ENCODE measurements at places on chromosomes 1 and 21. TPM values are rescaled to one million over a fixed set of nuclear protein-coding genes. Genes with fewer than 3 reads are reported as not detected.

- DNase-seq: peak; percentile 60
Observed at GRCh38 chr1:24966724-24967346, 36.8 kb upstream of the RUNX3 start.

- no peak for DNase-seq
Observed at GRCh38 chr1:87115891-87116290, 201.5 kb downstream of the HS2ST1 start.

Gene LMNA
- 638 TPM for total RNA-seq

- no peak for DNase-seq
Observed at GRCh38 chr1:101073836-101074235, 48.3 kb upstream of the DPH5 start.

DNA sequence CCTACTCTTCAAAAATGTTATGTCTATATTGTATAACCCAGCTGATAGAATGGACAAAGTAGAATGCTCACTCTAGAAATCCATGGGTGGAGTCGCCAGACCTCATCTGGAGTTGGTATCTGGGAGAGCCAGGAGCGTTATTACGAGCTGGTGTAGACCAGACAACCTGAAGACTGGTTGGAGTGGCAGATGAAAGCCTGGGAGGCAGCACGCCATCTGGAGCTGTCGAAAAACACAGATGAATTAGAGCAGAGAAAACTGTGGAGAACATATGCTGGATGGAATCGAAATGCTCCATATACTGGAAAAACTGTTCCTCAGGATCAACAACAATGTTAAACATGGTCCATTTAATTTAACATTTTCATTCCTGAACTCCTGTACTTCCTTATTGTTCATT, 333.6 kb downstream of the KCTD3 start:
- DNase-seq: no peak

DNA sequence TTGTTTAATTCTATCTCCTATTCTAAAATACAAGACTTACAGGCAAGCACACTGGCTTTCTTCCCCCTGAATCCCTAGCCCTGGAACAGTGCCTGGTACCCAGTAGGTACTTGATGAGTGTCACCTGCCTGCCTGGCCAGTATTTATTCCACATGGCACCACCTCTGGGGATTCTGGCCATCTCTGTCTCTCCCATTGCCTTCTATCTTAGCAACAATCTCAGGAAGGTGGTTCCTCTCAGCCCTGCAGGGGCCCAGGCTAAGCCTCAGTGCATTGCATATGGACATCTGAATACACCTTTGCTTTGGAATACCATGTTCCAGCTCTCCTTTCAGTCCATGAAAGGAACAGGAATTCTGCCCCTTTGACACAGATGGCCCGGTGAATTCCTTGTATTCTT, 81.0 kb downstream of the HIVEP3 start:
- no peak for DNase-seq

DNA sequence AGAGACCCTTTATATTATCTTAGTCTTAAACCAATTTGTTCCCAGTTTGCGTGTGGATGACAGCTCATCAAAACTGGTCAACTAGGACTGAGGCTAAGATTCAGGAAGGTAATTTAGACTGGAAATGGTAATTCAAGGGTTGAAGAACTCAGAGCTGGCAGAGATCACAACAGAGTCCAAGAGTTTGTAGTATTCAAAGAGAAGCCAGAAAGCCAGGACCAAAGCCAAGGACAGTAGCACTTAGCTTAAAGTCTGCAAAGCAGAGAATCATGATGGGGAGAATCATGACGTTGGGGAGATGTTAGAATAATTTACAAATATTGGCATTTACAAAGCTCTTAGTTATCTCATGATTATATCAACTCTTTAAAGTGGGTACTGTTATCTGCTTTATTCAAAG, 32.6 kb downstream of the RNF11 start:
- no peak for DNase-seq

- DNase-seq: no peak
Observed at GRCh38 chr21:38447611-38448010, 50.7 kb downstream of the ERG start.

DNA sequence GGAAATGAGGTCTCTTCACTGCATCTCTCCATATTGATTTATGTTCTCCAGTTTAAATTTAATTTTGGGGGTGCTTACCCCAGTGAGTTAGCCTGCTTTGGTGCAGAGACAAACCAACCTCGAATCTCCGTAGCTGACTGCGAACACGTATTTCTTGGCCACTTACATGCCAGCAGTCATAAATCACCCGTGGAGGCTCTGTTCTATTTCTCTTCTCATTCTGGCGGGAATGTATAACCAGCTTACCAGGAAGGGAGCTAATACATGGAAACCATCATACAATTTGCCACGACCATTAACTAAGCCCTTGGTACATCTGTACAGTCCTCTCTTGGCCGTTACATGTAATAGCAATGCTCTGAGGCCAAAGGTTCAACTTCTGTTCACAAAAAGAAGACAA, 148.0 kb downstream of the PLA2G4A start:
- no peak for DNase-seq

GRCh38 chr1:230303822-230304221, 122.3 kb downstream of the PGBD5 start:
- peak; percentile 38 for DNase-seq

GRCh38 chr21:37367336-37367702, 746 bp downstream of the DYRK1A start:
- no peak for DNase-seq

- no peak for DNase-seq
Observed at GRCh38 chr1:201598396-201598795, 59.5 kb downstream of the NAV1 start.

DNA sequence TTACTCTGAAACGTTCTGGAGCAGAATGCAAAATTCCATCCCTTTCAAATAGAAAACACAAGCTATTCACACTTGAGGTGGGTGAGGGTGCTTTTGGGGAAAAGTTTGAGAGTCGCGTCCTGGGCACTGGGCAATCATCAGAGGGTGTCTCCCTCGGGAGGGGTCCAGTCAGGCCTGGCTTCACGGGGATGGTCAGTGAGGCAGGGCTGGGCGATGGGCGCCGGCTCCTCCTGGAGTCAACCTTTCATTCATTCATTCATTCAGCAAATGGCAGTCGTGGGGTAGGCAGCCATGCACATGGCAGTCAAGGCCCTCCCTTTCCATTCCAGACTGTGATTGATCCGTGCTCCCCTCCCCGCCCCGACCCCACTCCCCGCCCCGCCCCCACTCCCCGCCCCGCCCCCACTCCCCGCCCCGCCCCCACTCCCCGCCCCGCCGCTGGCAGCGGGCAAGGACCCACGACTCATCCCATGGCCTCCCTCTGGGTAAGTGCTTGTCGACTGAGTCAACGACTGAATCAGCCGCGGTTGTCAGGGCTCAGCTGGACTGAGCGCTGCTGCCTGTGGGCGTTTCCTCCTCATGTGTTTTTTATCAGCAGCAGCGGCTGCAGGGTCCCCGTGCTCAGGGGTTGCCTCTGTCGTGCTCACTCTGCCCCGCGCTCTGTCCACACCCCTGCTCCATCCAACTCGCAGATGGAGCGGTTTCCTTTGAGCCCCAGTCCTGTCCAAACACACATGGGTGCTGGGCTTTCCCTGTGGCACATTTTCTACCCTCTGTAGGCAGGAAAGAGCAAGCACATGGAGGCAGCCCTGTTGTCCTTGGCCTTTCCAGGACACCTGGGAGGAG, 12.5 kb upstream of the SPSB1 start:
- DNase-seq: peak; percentile 84

GRCh38 chr1:64948905-64949833, 17.2 kb downstream of the JAK1 start:
- DNase-seq: peak; percentile 74

DNA sequence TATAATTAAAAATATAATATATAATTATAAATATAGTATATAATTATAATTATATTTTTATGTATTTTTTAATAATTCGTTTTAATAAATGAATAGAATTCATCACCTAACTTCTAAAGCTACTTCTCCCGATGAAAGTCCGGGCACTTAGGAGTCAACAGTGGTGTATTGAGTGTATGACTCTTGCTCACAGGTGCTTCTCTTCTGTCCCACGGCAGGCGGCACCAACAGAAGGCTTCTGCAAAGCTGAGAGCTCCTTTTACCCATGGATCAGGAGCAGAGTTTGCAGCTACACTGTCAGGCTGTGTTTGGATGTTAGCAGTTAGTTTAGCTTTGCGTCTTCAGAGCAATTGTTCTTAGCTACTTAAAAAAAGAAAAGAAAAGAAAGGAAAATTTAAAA, 122.4 kb downstream of the LIPI start:
- DNase-seq: no peak

DNA sequence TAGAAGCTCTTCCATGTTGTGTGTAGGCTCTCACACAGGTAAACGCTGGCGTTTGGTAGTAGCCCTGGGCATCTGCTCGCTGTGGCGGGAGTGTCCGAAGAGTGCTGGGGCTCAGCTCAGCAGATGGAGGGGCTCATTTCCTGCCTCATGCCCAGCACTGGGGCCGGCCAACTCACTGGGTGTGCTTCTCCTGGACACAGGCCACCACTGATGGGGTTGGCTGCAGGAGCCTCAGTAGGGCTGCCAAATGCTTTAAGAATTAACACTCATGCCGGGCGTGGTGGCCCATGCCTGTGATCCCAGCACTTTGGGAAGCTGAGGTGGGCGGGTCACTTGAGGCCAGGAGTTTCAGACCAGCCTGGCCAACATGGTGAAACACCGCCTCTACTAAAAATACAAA, 20.9 kb downstream of the UQCRHL start:
- no peak for DNase-seq

- peak; percentile 88 for DNase-seq
Observed at GRCh38 chr1:16321176-16321867, 31.0 kb downstream of the FBXO42 start.

Gene DIO1
- not detected for total RNA-seq

DNA sequence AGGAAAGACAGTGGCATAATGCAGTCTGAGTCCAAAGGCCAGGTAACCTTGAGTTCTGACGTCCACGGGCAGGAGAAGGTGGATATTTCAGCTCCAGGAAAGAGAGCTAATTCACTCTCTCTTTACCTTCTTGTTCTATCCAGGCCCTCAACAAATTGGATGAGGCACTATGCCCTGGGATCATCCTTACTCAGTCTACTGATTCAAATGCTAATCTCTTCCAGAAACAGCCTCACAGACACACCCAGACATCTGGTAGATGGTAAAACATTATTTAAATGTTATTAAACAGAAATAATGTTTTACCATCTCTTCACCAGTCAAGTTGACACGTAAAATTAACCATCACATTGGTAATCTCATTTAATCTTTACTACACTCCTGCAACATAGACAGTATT, 73.0 kb downstream of the RBM11 start:
- DNase-seq: no peak

DNA sequence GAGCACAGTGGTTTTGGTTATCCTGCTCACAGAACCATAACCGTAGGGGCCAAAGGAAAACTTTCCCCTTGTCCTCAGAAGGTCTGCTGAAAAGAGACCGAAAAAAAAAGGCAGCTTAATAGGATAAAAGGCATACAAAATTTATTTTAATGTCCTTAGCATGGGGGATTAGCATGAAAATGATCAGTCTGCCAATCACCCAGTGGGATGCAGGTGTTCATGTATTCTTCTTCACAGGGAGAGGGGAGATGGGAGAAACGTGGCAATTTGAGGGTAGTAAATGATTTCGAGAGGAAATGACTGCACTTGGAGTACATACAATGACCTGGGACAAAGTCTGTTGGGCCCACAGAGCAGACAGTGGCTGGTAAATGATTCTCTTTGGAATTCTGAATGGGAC, 194.0 kb downstream of the AJAP1 start:
- DNase-seq: no peak

DNA sequence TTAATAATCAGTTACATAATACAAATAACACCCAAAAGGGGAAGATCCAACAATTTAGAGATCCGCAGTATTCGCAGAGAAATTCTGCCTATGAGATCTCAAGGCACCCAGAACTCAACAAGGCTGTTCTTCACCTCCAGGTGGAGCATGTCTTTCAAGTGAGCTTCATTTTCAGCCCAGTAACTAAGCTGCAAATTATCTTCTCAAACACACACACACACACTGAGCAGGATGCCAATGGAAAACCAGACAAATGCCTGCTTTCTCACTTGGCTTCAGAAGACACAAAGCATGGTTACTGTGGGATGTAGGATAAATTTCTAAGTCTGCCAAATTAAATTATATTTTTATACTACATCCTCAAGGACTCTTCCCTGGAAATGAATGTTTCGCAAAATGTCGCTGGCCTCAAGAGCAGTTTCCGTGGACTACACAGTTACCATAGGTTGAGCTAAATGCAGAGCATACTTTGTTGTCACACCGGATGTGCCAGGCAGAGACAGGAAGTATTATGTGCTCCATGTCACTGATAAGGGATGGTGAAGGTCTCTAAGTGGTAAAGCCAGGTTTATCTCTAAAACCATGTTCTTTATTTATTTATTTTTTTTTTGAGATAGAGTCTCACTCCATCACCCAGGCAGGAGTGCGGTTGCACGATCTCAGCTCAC, 30.3 kb downstream of the UBR4 start:
- peak; percentile 12 for DNase-seq

Gene VHLL
- total RNA-seq: 0.77 TPM
